ENCODE measurements at places on chromosomes 1 and 21. TPM values are rescaled to one million over a fixed set of nuclear protein-coding genes. Genes with fewer than 3 reads are reported as not detected.

Gene CCDC27
- not detected for total RNA-seq

Gene CFHR1
- total RNA-seq = not detected

Gene TCHHL1
- not detected for total RNA-seq

Gene PPIAL4G
- not detected for total RNA-seq

Gene S100A2
- total RNA-seq = 1.4 TPM

Gene GJA4
- total RNA-seq = not detected

Gene CFHR3
- total RNA-seq = not detected

Gene AK5
- total RNA-seq = not detected

Gene RPE65
- not detected for total RNA-seq

DNA sequence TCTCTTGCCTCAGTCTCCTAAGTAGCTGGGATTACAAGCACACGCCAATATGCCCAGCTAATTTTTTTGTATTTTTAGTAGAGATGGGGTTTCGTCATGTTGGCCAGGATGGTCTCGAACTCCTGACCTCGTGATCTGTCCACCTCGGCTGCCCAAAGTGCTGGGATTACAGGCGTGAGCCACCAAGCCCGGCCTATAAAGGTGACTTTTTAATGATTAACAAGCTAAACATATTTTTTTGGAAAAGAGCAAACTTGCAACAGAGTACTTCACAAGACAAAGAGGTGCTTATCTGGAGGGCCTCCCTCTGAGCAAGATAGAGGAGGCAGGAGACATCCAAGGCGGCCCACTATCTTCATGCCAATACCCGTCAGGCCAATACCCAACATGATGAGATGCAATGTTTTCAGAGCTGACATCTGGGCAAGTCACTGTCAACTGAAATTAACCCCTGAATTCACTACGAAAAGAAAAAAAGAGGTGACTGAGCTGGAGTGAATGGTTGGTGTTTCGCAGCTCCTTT lies 10.5 kb downstream of the BCAR3 start:
- DNase-seq = peak; percentile 70

- DNase-seq = no peak
Measured at GRCh38 chr1:27779122-27779521, 6.1 kb downstream of the STX12 start.

DNA sequence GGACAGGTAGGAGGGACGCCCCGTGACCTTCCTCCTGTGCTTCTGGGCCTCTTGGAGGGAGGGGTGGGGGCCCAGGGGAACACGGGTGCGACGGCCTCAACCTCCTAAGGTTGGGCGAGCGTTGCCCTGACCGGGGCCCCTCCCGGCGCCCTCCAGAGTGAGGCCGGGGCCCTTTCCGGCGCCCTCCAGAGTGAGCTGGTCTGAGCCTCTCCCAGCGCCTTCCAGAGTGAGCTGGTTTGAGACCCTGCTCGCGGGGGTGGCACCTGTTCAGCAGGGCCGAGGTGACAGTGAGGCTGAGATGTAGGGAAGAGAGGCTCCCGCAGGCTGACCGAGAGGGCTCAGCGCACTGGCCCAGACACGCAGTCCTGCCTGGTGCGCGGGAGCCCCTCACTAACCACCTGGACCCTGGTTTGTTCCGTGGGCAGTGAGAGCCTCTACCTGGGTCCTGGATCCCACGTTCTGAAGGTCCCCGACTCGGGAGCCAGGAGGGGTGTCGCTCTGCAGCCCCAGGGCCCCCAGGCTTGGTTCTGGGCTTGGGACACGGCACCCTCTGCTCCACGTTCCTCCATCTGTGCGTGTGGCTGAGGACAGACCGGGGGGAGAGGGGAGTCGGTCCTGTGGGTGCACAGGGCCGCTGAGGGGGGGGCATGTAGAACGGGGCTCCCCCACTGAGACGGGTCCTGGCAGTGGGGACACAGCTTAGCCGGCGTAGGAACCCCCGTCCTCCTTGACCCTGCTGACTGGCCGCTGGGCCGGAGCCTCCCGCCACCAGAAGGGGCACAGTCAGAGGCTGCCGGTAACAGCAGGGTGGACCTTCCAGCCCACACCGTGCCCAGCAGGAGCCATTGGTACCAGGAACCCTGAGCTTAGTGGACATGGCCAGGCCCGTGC lies 1.4 kb downstream of the COL6A1 start:
- no peak for DNase-seq

GRCh38 chr1:36937371-36937770 lies 96.9 kb downstream of the GRIK3 start:
- no peak for DNase-seq

GRCh38 chr1:3329640-3330281 lies 124.7 kb upstream of the ARHGEF16 start:
- no peak for DNase-seq

GRCh38 chr1:91427741-91428140 lies 23.1 kb upstream of the HFM1 start:
- no peak for DNase-seq

GRCh38 chr1:163300568-163300967 lies 21.2 kb upstream of the NUF2 start:
- no peak for DNase-seq

DNA sequence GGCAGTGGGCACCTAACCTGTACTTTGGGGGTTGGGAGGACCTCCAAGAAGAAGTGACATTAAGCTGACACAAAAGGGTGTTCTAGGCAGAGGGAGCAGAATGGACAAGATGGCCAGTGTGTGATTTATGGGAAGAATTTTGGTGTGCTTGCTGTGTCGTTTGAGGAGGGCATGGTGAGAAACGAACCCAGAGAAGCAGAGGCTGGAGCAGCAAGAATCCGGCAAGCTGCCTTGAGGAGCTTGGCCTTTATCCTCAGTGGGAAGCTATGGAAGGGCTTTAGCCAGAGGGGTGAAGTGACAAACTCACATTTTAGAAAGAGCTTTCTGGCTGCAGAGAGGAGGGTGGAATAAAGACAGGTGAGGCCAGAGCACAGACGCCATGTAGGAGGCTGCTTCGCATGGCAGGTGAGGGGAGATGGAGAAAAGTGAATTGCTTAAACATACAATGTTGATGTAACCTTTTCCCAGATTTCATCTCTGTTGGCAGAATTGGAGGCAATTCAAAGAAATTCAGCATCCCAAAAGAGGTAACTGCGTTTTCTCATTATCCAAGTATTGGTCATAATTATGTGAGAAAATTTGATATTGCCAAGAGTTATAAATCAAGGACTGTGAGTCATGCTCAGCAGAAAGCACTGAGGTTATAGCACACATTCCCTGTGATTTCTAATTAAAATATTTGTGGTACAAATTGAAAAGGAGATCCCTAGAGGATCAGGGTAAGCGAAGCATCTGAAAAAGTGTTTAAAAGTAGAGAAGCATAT lies 26.5 kb downstream of the TRIM45 start:
- DNase-seq = no peak

DNA sequence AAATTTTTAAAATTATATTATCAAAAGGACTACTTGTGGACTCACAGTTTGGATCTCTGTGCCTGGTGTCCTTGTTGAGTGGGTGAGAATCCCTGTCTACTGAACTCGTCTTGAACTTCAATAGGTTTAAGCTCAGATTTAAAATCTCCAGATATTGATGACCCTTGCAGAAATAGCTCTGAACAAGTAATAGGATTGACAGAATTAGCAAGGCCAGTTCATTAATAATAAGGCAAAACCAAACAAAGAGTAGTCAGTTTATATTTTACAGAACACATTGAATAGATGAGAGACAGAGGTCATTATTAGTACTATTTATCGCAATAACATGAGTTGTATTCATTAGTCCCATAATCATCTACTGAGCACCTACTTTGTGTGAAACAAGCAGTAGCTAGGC lies at the start of gene PDC:
Gene PDC, minus strand, starts transcription at position 101 of the 400 bp plus-strand sequence. CDS start 11,655 bp downstream, outside the sequence.
- DNase-seq = no peak

- DNase-seq = no peak
Measured at GRCh38 chr1:98321191-98321590, 340.3 kb upstream of the SNX7 start.

DNA sequence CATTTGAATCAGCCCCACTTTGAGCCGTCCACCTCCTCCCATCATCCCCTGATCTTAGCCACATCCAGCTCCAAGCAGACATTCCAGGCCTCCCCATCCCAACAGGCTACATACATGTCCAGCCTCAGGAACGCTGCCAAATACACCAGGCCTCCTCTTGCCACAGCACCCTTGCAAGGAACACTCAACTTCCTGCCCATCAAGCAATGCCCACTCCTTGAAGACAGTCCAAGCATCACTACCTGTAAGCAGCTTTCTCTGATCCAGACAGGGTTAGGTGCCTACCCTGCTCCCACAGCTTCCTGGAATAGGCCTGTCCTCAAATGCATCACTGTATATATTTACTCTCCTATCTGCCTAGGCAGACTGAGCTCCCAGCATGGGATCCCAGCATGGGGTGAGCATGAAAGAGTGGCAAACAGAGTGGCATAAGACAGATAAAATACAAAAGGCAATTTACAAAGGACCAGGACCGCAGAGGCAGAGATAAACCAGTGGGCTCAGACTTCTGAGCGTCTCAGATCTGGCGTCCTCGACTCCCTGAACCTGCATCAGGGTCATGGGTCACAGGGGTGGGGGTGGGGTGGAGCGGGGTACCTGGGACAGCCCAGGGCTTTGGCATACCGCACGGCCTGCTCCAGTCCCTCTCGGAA lies 816 bp downstream of the HYI start:
- no peak for DNase-seq

- DNase-seq = no peak
Measured at GRCh38 chr21:42413093-42413492, 9.4 kb downstream of the UBASH3A start.

- DNase-seq = no peak
Measured at GRCh38 chr1:222068937-222069336, 327.0 kb upstream of the DUSP10 start.

GRCh38 chr1:176904057-176904751 lies 260.3 kb downstream of the ASTN1 start:
- no peak for DNase-seq

DNA sequence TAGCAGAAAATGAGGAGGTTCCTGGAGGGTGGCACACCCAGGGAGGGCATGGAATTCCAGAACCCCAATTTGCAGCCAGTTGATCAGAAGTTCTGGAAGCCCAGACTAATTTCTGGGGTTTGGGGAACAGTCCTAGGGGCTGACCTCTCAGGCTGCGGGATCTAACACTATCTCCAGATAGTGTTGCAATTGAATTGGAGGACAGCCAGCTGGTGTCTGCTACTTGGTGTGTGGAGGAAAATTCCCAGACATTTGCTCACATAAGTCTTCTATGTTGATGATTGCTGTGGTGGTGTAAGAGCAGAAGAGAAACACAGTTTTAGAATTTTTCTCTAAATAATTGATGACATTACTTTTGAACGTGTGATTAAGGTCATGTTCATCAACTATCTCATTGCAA lies 154.3 kb upstream of the RNPC3 start:
- DNase-seq = no peak

DNA sequence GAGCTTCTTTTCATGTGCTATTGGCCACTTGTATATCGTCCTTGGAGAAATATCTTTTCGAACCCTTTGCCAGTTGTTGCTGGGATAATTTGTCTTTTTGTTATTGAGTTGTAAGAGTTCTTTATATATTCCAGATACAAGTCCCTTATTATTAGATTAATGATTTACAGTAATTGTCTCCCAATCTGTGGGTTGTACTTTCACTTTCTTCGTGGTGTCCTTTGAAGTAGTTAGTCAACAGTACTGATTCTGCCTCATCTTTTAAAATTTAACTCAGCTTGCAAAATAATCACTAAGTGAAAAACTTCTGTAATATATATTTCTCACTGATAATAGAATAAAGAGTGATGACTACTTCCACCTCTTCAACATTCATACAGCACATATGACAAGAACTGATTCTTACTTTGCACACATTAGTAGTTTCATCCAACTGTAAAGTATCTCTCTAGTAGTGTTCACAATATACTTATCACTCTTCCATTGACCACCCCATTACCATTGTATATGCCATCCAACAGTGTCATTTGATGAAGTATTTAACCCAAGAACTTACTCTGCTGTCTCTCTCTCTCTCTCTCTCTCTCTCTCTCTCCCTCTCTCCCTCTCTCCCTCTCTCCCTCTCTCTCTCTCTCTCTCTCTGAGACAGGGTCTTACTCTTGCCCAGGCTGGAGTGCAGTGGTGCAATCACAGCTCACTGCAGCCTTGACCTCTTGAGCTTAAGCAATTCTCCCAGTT lies 104.2 kb upstream of the DMRTA2 start:
- DNase-seq = peak; percentile 83

DNA sequence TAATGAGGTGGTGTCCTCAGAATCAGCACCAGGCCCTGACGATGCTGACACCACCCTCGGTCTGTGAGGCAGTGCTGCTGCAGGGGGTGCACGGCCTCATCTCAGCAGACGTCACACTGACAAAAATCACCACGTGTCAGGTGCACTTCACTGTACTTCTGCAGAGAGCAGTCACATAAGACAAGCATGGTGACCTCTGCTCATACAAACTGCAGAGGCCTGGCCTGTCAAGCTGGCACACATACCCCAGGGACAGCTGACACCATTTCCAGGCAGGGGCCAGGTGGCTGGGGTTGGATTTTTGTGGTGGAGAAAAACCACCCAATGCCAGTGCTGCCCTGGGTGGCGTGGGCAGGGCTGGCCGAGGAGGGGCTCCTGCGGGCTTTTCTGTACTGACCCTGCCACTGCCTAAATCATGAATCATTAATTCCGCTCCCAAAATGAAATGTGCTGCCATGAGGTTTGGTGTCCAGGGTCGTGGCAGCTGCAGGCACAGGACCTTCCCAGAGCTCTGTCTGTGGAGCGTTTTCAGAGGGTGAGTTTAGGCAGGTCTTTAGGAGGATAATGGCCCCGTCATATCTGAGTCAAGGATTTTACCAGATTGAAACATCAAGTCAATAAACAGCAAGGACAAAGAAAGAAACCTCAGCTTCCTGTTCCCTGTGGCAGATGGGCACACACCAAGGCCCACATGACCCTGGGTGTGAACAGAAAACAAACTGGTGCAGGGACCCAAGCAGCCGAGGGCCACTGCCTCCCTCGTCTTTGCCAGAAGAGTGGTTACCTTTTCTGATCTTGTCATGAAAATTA lies 33.4 kb upstream of the GPR153 start:
- no peak for DNase-seq

GRCh38 chr1:115098979-115099692 lies 9.8 kb upstream of the TSPAN2 start:
- DNase-seq = no peak

- no peak for DNase-seq
Measured at GRCh38 chr1:30469426-30469825, 254.0 kb downstream of the MATN1 start.

DNA sequence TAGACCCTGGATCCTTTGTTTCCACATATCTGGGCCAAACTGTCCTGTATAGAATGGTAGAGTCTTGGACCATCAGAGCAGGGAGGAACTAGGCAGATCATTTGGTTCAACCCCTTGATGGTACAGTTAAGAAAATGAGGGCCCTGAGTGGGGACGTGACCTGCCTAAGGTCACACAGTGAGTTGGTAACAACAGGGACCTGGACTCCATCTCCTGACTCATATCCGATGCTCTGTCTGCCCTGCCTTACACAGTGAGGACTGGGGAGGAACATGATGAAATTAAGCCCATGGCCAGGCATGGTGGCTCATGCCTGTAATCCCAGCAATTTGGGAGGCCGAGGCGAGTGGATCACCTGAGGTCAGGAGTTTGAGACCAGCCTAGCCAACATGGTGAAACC lies 440.2 kb downstream of the PTPRU start:
- no peak for DNase-seq
